ENCODE measurements at places on chromosomes 7 and 10.
A peak's percentile ranks its signal among the peaks of the same experiment; 100 is the strongest.

GRCh38 chr7:95317546-95317945, 6.8 kb downstream of the PON1 start:
- ATAC-seq = no peak
- peaks cover 16% of the 10 kb centered on the region for H3K4me1 ChIP-seq
- H3K36me3 ChIP-seq = no peaks in the 10 kb centered on the region
- peaks cover 14% of the 10 kb centered on the region for H3K27me3 ChIP-seq

GRCh38 chr7:94943134-94943533, 35.7 kb downstream of the PPP1R9A start:
- H3K27me3 ChIP-seq = peaks cover 4% of the 10 kb centered on the region
- ATAC-seq = no peak
- no peak overlapping the region for H3K27ac ChIP-seq

GRCh38 chr10:114374053-114374791, 30.1 kb downstream of the AFAP1L2 start:
- H3K4me1 ChIP-seq = no peaks in the 10 kb centered on the region
- H3K27ac ChIP-seq = no peak overlapping the region
- ATAC-seq = no peak

- H3K27me3 ChIP-seq = no peaks in the 10 kb centered on the region
- no peak overlapping the region for H3K27ac ChIP-seq
- peaks cover 14% of the 10 kb centered on the region for H3K36me3 ChIP-seq
- H3K4me3 ChIP-seq = no peak overlapping the region
- no peak for ATAC-seq
- peaks cover 6% of the 10 kb centered on the region for H3K4me1 ChIP-seq
These were observed 5.9 kb upstream of the SGMS1 start for GRCh38 chr10:50629495-50630122.

GRCh38 chr10:90925079-90926029, 4.5 kb upstream of the ANKRD1 start:
- H3K4me3 ChIP-seq = no peak overlapping the region
- ATAC-seq = no peak
- no peaks in the 10 kb centered on the region for H3K4me1 ChIP-seq
- H3K27me3 ChIP-seq = no peaks in the 10 kb centered on the region
- no peak overlapping the region for H3K27ac ChIP-seq
- H3K36me3 ChIP-seq = no peaks in the 10 kb centered on the region

- H3K27me3 ChIP-seq = no peaks in the 10 kb centered on the region
- no peaks in the 10 kb centered on the region for H3K36me3 ChIP-seq
- no peak overlapping the region for H3K27ac ChIP-seq
- H3K4me3 ChIP-seq = no peak overlapping the region
These were observed 32.1 kb upstream of the CHST15 start for GRCh38 chr10:124125305-124126116.

- H3K36me3 ChIP-seq = no peaks in the 10 kb centered on the region
- H3K27me3 ChIP-seq = no peaks in the 10 kb centered on the region
- no peaks in the 10 kb centered on the region for H3K4me1 ChIP-seq
- no peak for ATAC-seq
These were observed 152.2 kb downstream of the NXPH1 start for GRCh38 chr7:8585591-8585990.

DNA sequence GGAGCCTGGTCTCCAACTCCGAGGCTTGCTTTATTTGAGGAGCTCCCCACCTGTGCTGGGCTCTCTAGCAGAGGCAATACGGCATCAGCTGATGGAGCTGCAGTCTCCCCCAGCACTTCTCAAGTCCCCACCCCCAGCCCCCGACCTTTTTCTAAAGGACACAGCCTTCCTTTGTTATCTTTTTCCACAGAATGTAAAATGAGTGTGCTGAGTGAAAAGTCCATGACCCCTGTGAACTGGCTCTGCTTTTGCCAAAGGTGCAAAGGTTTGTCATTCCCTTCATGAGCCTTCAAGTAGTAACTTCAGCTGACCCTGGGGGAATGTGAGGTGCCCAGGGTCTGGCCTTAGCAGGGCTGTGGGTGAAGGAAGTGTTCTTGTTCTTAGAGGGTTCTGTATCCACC, 25.5 kb downstream of the LRRC4 start:
- H3K27ac ChIP-seq = no peak overlapping the region
- no peak overlapping the region for H3K4me3 ChIP-seq
- H3K36me3 ChIP-seq = peaks cover 39% of the 10 kb centered on the region
- ATAC-seq = no peak

- no peak for ATAC-seq
- no peaks in the 10 kb centered on the region for H3K27me3 ChIP-seq
- H3K27ac ChIP-seq = no peak overlapping the region
- H3K4me3 ChIP-seq = no peak overlapping the region
These were observed 166.6 kb downstream of the VTI1A start for GRCh38 chr10:112613620-112614019.

- no peaks in the 10 kb centered on the region for H3K27me3 ChIP-seq
- H3K4me1 ChIP-seq = no peaks in the 10 kb centered on the region
- no peaks in the 10 kb centered on the region for H3K36me3 ChIP-seq
- no peak overlapping the region for H3K27ac ChIP-seq
- no peak for ATAC-seq
These were observed 229.9 kb downstream of the RPS24 start for GRCh38 chr10:78263521-78263988.

DNA sequence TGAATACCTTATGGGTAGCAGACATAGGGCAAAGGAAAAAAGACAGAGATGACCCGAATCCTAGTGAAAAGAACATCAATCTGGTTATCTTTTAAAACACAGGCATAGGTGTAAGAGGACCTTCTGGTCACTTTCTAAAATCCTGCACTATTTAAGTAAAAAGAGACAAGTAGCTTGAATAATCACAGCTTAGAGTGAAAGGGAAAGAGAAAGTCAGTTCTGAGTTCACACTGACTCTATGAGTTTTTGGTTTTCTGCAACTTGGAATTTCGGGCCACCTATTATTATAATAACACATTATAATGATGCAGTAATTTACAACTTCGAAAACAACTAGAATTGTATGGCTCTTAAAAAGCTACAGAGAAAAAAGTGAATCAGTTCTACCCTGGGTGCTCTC, 247.8 kb downstream of the DOCK4 start:
- no peaks in the 10 kb centered on the region for H3K27me3 ChIP-seq
- H3K4me1 ChIP-seq = no peaks in the 10 kb centered on the region
- no peaks in the 10 kb centered on the region for H3K36me3 ChIP-seq
- H3K27ac ChIP-seq = no peak overlapping the region
- no peak overlapping the region for H3K4me3 ChIP-seq

DNA sequence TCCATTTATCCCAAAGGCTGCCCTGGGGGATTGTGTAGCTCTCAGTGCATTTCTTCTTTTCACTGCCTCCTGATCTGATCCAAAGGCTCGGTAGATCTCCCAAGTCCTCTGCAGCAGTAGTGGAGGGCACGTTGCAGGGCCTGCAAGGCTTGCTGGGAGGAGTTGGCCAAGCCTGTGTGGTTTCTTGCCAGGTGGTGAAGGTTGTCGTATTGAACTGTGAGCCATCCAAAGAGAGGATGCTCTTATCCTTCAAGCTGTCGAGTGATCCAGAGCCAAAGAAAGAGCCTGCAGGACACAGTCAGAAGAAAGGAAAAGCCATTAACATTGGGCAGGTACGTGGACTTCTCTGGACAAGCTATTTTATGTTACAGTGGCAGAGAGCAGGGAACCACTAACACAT, 21.2 kb downstream of the PDCD11 start:
- H3K27ac ChIP-seq = no peak overlapping the region
- no peaks in the 10 kb centered on the region for H3K27me3 ChIP-seq
- no peak overlapping the region for H3K4me3 ChIP-seq
- ATAC-seq = no peak
- no peaks in the 10 kb centered on the region for H3K4me1 ChIP-seq

GRCh38 chr7:111750878-111751277, 188.6 kb upstream of the IMMP2L start:
- ATAC-seq = no peak
- no peaks in the 10 kb centered on the region for H3K36me3 ChIP-seq
- no peak overlapping the region for H3K27ac ChIP-seq

- no peaks in the 10 kb centered on the region for H3K36me3 ChIP-seq
- peak overlapping the region; percentile 91 for H3K27ac ChIP-seq
- no peak for ATAC-seq
- peak overlapping the region; percentile 36 for H3K4me3 ChIP-seq
- peaks cover 60% of the 10 kb centered on the region for H3K4me1 ChIP-seq
These were observed 13.2 kb downstream of the TES start for GRCh38 chr7:116223588-116223987.

- H3K4me1 ChIP-seq = peaks cover 47% of the 10 kb centered on the region
- ATAC-seq = no peak
- H3K27me3 ChIP-seq = no peaks in the 10 kb centered on the region
- peak overlapping the region; percentile 93 for H3K4me3 ChIP-seq
- H3K36me3 ChIP-seq = peaks cover 17% of the 10 kb centered on the region
These were observed 1.8 kb downstream of the LUC7L2 start for GRCh38 chr7:139361523-139361922.

DNA sequence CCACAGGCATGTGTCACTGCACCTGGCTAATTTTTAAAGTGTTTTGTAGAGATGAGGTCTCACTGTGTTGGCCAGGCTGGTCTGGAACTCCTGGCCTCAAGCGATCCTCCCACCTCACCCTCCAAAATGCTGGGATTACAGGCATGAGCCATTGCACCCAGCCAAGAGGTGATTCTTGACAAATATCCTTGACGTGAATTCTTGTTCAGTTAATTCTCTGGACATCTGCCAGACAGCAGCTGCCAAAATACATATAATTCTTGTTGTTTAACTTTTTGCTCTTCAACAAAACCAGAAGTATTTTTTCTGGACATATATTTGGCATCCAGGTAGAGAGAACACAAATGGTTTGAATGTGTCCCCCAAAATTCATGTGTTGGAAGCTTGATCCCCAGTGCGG, 3.2 kb downstream of the ACADSB start:
- no peak for ATAC-seq
- no peaks in the 10 kb centered on the region for H3K27me3 ChIP-seq
- peaks cover 28% of the 10 kb centered on the region for H3K4me1 ChIP-seq
- no peak overlapping the region for H3K27ac ChIP-seq
- no peak overlapping the region for H3K4me3 ChIP-seq

- no peaks in the 10 kb centered on the region for H3K36me3 ChIP-seq
- H3K4me1 ChIP-seq = peaks cover 50% of the 10 kb centered on the region
- no peak overlapping the region for H3K4me3 ChIP-seq
These were observed 168.0 kb upstream of the AHR start for GRCh38 chr7:17130281-17131059.

DNA sequence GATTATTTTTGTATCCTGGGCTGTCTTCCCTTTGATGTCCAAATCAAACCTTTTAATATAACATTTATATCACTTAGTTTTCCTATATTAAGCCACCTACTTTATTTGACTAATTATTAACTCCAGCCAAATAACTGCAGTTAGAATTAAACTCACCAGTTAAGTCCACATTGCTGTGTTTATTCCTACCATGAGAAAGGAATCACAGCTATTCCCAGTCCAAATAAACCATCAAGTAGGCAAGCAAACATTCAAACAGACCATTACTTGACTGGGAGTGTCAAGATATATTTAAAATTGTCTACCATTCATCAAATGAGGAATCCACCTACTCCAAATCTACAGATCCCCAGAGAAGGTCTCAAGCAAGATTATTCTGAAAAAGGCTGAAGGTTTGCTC, 22.4 kb downstream of the PDE1C start:
- no peaks in the 10 kb centered on the region for H3K36me3 ChIP-seq
- H3K27me3 ChIP-seq = no peaks in the 10 kb centered on the region
- H3K4me3 ChIP-seq = no peak overlapping the region
- H3K4me1 ChIP-seq = no peaks in the 10 kb centered on the region
- no peak overlapping the region for H3K27ac ChIP-seq
- ATAC-seq = no peak

DNA sequence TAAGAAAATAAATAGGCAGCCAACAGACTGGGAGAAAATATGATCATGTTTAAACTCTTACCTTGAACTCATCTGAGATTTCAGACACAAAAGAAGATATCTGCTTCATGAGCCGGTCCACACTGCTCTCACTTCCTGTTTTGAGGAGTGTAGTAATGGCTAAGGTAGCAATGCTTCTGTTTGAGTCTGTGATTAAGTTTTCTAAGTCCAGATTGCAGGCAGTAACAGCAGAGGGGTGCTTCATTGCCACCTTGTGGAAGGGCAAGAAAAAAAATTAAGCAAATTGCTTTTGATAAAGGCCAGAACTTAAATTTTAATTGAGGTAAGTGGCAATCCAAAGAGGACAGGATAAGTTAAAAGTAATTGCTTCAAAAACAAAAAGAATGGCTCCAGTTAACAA, 69.1 kb downstream of the MEST start:
- ATAC-seq = peak; percentile 78
- H3K36me3 ChIP-seq = peaks cover 25% of the 10 kb centered on the region
- no peaks in the 10 kb centered on the region for H3K27me3 ChIP-seq
- no peak overlapping the region for H3K4me3 ChIP-seq

DNA sequence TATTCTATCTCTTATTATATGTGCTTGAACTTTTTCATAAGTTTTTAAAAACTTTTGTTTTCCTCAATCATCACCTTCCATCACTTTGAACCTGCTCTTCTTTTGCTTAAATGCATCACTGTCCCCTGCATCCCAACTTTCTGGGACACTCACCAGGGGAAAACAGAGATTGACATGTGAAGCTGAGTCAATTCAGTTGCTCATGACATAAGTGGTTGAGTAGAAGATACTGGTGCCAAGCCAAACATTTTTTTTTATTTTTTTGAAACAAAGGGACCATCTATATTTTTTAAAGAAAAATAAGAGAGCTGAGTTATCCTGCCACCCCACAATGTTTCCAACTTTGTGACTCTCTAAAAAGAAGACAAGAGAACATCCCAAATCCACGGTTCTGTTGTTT, 61.8 kb upstream of the AHR start:
- no peaks in the 10 kb centered on the region for H3K27me3 ChIP-seq
- no peaks in the 10 kb centered on the region for H3K36me3 ChIP-seq
- no peak for ATAC-seq
- H3K4me3 ChIP-seq = no peak overlapping the region

- peaks cover 12% of the 10 kb centered on the region for H3K4me1 ChIP-seq
- H3K36me3 ChIP-seq = no peaks in the 10 kb centered on the region
- ATAC-seq = peak; percentile 70
These were observed at the start of the genes DYDC1 and DYDC2 for GRCh38 chr10:80356563-80356988. Gene DYDC1 (minus strand): TSS chr10:80356755. CDS start chr10:80352601, 4,154 bp downstream. Gene DYDC2 (plus strand): TSS chr10:80356781. CDS start chr10:80362444, 5,663 bp downstream.

- no peaks in the 10 kb centered on the region for H3K36me3 ChIP-seq
- no peak overlapping the region for H3K4me3 ChIP-seq
- no peak overlapping the region for H3K27ac ChIP-seq
- H3K4me1 ChIP-seq = no peaks in the 10 kb centered on the region
- ATAC-seq = no peak
These were observed 34.4 kb upstream of the PNLIP start for GRCh38 chr10:116511365-116511764.

DNA sequence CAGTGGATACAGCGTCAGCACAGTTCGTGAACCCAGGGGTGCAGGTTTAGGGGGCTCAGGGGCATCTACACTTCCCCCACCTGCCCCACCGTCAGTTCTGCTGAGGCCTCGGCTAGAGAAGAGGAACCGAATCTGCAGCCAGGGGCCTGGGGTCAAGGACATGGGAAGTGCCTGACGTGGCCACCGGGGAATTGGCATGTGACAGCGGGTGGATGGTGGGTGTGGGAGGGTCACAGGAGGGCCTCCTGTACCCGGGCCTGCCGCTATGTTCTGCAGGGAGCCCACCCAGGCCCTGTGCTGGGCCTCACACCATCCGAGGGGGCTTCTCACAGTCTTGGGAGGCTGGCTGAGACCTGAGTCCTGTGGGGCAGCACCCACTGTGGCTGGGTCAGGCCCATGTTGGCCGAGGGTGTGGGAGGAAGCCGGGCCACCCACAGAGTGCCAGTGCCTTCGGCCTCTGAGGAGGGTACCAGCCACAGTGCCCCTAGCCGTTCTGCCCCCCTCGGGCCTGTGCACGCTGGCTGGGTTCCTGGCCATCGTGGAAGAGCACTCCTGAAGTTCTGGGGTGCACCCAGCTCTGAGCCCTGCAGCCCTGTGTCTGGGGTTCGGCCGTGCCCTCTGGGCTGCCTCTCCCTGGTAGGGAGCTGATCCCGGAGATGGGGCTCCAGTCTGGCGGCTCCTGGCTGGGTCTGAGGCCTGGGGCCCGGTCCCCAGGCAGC, 5.9 kb downstream of the TTYH3 start:
- H3K4me3 ChIP-seq = peak overlapping the region; percentile 71
- H3K36me3 ChIP-seq = peaks cover 5% of the 10 kb centered on the region
- ATAC-seq = peak; percentile 60
- H3K27ac ChIP-seq = peak overlapping the region; percentile 93

All from stimulated activated memory B cell treated with anti-CD40 and anti-IgM and Interleukin-4, amounts not matched to agents 10 μg/mL and 1 μg/mL and 100 μg/mL, for 72 hours (primary cell).